ENCODE measurements at places on chromosomes 5 and 9. TPM values are rescaled to one million over a fixed set of nuclear protein-coding genes. Genes with fewer than 3 reads are reported as not detected.

DNA sequence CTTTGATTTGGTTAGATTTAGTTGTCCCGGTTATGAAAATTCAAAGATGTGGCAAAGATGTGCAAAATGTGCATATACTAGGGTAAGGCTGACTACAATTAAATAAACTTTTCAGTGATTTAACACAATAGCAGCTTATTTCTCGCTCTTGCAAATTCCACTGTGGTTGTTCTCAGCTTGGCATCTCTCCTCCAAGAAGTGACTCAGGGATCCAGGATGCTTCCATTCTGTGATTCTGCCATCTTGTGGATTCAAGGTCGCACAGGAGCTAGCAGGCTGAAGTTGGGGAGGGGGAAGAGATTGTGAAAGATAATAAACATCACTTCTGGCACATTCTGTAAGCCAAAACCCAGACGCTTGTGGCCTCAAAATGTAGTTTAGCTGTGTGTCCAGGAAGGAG lies 60.1 kb upstream of the TGFBR1 start:
- no peak for DNase-seq

DNA sequence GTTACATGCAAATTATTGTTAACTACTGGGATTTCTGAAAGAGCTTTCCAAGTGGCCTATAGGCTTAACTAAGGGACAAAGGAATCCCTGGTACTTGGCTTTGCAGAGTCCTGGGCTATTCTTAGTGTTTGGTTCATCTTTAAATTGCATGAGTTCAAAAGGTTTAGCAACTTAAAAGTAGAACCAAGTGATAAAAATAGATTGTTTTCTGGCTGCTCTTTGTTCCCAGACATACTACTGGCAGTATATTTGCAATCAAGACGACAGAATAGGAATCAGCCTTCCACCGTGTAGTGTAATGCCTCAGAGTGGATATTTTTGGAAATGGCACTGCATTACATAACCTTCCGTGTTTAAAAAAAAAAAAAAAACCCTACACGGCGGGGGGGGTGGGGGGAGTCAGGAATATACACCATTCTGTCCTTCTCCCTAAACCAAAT lies 1.0 kb downstream of the NREP start:
- no peak for DNase-seq

DNA sequence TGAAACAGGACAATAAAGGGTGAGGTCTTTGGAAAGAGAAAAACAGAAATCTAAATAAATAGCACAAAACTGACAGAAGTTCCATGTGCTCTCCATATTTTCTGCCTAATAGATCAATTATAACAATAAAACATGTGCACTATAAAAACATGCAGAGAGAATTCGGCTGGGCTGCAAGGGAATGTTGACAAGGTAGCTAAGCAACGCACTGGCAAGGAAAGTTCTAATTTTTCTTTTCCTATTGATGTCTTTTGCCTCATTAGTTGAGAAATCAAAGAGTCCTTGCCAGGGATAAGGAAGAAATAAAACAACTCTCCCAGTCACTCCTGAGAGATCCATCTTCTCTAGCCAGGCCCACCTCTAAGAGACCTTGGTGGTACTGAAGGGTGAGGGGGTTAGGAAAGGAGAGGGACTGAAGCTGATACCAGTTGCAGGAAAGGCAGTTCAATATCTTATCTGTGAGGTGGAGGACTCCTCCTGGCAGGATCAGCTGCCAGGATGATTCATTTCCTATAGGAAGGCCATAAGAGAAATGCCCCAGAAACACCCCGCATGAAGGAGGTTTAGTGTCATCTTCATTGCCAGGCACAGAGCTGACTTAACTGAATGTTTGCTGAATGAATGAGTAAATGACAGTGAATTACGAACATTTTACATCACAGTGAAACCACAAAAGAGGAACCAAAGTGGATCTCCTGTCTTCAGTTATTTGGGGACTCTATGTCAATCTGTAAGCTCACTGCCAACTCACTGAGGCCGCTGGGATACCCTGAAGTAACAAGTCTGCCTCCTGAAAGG lies 63.7 kb upstream of the IFNK start:
- DNase-seq: peak; percentile 62

DNA sequence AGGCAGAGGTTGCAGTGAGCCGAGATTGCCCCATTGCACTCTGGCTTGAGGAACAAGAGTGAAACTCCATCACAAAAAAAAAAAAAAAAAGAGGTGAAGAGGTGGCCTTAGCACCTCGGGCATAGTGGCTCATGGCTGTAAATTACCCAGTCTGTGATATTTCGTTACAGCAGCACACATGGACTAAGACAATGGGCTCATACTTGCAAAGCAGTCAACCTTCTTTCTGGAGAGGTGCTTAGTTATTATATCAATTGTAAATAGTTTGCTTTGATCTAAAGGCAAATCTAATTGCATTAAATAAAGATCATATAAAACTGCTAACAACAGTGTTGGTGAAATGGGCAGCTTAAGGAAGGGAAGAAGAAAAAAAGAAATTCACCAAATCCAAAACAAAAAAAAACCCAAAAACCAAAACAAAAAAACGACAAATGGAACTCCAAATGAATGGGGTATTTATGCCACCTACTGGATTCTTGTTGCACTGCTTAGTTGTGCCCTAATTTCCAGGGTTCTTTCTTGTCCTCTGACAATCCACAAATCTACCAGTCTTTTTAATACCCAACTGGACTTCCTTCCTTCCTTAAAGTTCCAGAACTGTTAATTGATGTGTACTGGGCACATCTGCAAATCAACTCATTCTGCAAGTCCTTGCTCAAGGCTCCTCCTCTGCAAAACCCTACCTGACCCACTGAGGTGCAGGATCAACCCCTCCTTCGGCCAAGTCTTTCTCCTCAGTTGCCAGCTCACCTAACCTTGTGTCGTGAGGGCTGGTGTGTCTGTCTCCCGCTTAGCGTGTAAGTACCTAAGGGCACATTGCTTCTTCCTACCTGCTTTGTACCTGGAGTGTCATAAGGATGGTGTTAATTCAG lies 35.0 kb upstream of the DMRT1 start:
- peak; percentile 74 for DNase-seq

DNA sequence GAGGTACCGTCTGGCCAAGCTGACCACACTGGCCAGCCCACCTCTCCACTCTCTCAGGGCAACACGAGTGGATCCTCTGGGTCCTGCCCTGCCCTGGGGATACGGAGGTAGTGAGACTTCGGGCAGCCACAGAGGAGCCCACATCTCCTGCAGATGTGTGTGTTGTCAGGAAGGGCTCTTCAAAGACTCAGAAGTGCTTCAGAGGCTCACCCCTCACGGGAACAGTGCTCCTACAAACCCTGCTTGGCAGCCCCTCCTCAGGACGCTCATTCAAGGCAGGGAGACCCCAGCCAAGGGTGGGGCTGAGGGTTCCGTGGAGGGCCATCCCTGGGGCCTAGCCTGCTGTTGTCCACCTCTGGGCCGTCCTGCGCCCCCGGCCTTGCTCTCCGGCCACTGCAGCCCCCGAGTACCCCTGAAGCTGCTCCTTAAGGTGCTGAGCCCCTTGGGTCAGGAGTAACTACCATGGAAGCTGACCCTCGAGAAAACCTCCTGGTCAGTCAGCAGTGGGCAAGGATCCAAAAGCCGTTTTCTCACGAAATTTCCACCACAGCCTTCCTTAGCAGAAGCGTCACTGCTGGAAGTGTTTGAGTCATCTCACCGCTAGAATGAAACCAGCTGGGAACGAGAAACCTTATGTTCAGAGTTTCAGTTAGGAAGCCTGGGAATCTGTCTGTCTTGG lies 23.2 kb upstream of the LRRC14B start:
- no peak for DNase-seq

DNA sequence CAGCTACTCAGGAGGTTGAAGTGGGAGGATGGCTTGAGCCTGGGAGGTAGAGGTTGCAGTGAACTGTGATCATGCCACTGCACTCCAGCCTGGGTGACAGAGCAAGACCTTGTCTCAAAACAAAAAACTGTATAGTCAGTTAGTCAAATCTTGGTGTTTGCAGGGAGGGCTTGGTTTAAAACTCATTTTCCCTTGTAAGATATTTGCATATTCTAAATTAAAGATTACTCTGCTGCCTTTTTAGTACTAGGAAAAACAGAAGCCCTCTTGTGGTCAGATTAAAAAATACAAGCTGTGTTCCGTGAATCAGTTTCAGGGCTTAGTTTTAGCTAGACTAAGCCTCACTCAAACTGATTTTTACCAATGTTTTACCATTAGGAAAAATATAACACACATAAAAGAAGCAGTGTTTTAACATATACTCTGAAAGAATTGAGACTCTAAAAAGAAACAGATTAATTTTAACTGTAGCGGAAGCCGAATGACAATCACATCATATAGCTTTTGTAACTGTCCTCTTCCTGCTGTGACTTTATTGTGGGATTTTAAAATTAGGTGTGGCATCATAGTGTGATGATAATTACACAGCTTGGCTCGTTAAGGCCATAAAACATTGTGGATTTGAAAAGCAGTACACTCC lies 84.9 kb upstream of the BASP1 start:
- DNase-seq: peak; percentile 77

DNA sequence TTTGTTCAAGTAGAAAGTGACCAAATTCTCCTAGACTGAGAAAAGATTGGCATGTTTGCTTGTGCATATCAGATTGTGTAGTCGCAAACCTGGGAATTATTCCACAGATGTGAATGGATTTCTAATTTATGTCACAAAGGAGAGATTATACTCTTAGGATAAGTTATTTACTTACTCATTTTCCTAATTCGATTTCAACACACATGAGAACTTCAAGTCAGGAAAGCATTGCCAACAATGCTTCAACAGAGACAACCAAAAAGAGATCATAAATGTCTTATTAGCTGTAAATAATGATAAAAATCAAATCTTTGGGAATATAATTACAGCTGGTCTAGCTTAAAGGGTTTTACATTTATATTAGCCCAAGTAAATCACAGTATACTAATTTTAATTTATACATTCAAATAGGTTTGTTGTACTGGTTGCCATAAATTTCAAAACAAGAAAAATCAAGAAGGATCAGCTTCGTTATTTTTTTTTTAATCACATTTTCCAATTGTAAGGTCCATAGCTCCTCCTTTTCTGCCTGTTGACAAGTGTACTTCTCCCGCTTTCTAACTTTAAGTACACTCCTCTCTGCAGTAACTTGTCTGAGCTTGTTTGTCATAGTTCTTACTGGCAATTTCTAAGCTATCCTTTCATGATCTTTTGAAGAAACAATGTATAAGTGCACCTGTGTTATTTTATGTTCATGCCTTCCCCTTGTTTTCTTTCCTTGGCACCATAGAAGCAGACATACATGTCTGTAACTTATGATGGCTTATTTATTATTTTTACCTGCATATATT lies 246.6 kb downstream of the DEPDC1B start:
- DNase-seq: no peak

DNA sequence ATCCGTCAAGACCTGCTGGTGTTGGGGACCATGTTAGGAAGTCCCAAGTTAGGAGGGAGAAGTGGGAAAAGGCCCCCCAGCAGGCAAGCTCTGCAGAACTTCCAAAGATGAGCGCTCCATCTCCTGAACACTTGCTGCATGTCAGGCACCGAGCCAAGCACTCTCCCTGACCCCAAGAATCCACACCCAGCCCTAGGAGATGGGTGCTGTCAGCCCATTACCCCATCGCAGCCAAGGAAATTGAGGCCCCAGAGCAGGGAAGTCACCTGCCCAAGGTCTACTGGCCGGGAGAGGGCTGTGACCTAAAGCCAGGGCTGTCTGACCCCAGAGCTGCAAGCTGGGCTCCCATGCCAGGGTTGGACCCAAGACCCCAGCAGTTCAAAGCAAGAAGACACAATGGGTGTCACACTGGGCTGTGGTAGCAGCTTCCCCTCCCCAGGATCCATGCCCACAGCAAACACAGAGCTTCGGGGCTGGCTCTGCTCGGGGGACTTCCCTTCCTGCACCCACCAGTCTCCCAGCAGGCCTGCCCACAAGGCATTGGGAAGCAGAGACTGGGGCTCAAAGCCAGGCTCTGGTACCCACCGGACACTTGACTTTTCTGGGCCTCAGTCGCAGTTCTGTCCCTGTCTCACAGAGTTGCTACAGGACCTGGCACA lies 13.5 kb downstream of the EEIG1 start:
- DNase-seq: no peak

DNA sequence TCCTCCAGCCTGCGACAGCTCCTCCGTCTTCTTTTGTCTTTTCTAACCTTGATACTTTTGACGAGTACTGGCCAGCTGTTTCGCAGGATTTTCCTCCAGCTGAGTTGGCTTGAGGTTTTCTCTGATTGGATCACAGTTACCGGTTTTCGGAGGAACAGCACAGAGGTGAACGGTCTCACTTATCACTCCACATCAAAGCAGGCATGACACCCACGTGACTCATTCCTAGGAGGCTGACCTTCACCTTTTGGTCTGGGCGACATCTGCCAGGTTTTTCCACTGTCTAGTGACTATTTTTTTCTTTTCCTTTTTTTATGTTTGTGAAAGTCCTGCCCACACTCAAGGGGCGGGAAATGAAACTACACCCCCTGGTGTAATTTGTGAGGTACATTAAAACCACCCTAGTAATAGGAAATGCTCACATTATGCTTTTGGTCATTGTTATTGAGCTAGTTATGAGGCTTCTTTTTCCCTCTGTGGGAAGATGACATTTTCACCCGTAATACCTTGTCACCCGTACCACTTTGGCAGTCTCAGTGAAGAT lies 319.2 kb downstream of the GADD45G start:
- DNase-seq: no peak

DNA sequence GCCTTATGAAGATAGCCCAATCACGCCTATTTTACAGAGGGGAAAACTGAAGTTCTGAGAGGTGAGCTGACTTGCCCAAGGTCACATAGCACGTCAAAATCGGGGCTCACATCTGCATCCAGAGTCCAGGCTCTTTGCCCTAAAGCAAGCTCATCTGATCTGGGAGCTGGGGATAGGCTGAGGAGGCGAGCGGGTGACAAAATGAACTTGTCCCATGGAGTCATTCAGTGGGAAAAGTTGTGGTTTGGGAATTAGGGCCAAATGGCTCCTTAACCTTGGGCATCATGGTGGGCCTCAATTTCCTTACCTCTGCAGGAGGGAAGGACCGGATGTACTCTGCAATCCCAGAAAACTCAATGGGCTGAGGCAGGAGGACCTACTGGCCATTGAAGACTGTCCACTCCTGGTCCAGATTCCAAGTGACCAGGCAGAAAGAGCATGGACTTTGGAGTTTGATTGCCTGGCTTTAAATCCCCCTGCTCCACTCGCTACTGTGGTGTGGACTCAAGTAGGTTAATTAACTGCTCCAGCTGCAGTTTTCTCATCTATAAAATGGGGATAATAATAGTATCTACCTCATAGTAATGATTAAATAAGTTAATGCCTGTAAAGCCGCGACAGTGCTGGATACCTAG lies 160.4 kb downstream of the RGS3 start:
- DNase-seq: no peak

- no peak for DNase-seq
Observed at GRCh38 chr9:112548836-112549595, 62.4 kb downstream of the KIAA1958 start.

GRCh38 chr9:129994882-129995281 lies 48.1 kb downstream of the FNBP1 start:
- no peak for DNase-seq

The PRXL2C gene
- 1.9 TPM for total RNA-seq

The ORM2 gene
- not detected for total RNA-seq

The IL3 gene
- not detected for total RNA-seq

The TXNDC8 gene
- total RNA-seq: not detected

The PCDHB2 gene
- not detected for total RNA-seq

The TGFBI gene
- not detected for total RNA-seq

The SLC6A7 gene
- not detected for total RNA-seq
